ENCODE measurements at places on chromosomes 2 and 18. TPM values are rescaled to one million over a fixed set of nuclear protein-coding genes. Genes with fewer than 3 reads are reported as not detected.

Gene ALPP
- not detected for total RNA-seq

DNA sequence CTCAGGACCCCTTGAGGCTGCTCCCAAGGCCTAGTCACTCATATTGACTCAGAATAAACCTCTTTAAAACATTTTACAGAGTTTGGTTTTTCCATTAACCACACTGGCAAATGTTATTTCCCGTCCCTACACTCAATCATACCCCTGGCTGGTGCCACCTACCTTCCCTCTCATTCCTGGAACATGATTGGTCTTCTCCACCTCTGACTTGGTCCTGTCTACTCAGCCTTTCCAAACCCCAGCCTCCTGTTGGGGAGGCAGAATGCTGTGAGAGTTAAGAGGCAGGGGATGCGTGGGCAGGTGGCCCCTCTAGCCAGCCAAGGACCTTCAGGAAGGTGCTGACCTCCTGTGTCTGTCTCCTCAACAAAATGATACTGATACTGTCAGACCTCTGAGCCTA, 149.3 kb downstream of the CABLES1 start:
- no peak for DNase-seq
- H3K27ac ChIP-seq: no peak overlapping the region
- no peaks in the 10 kb centered on the region for H3K27me3 ChIP-seq
- H3K4me1 ChIP-seq: no peaks in the 10 kb centered on the region
- no peak overlapping the region for H3K4me3 ChIP-seq

GRCh38 chr2:115165529-115166109, 723.2 kb downstream of the DPP10 start:
- no peak overlapping the region for H3K27ac ChIP-seq
- no peak for DNase-seq
- no peaks in the 10 kb centered on the region for H3K36me3 ChIP-seq
- no peaks in the 10 kb centered on the region for H3K27me3 ChIP-seq

DNA sequence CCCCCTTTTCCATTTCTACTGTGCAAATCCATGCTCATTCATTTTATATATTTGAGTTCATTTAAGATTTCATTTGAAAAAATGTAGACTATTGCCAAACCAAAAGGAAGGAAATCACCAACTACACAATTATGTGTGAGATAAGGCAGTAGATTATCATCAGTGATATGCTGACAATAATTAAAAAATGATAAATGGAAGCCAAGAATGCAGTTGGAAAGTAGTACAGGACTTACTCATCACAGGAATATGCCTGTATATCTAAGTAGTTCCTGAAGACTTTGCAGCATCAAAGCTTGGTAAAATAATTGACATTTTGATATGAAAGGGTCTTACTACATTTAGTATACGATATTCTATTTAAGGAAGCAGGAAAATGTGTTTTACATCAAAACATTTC, 166.1 kb upstream of the OTX1 start:
- H3K27ac ChIP-seq: no peak overlapping the region
- H3K36me3 ChIP-seq: no peaks in the 10 kb centered on the region
- no peaks in the 10 kb centered on the region for H3K27me3 ChIP-seq
- no peaks in the 10 kb centered on the region for H3K4me1 ChIP-seq

Data from thyroid gland (tissue), 4 donors.